ENCODE measurements at places on chromosomes 6 and 20. TPM values are rescaled to one million over a fixed set of nuclear protein-coding genes. Genes with fewer than 3 reads are reported as not detected.

GRCh38 chr20:23774081-23774480 is 23.3 kb upstream of the CST1 start:
- DNase-seq: no peak

DNA sequence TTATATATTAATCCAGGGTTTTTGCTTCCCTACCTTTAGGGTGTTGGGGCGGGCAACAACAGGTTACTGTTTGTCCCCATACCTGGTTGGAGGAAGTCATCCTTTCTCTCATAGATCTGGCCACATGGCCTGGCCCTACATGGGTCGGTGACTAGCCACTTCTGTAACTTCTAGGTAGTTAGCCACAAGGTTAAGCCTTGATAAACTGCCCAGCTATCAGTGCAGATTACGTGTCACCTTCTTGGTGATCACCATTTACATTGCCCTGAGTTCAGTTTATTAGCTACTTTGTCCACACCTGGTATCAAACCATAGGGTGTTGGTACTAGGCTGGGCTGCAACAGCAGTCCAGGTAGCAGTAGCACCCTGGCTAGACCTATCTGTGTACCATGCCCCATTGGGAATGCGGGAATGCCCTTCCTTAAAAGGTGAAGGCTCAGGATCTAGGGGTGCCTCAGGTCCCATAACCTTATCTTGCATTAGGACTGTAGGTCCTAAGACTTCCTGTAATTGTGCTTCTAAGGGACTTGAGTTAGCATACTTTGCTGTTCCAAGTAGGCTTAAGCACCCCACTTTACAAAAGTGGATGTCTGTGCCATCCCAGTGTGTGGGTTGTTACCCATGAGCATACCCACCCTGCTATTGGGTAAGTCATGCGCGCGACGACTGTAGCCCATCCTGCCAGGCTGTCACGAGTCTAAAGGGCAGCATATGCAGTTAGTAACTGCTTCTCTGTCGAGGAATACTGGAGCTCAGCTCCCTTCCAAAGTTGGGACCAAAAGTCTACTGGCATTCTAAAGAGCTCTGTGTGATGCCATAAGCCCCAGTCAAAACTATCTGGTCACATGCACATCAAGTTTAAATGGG is 5.2 kb downstream of the ZKSCAN3 start:
- peak; percentile 60 for DNase-seq

- no peak for DNase-seq
These were observed 40.3 kb upstream of the ARMH2 start for GRCh38 chr6:24838994-24839393.

DNA sequence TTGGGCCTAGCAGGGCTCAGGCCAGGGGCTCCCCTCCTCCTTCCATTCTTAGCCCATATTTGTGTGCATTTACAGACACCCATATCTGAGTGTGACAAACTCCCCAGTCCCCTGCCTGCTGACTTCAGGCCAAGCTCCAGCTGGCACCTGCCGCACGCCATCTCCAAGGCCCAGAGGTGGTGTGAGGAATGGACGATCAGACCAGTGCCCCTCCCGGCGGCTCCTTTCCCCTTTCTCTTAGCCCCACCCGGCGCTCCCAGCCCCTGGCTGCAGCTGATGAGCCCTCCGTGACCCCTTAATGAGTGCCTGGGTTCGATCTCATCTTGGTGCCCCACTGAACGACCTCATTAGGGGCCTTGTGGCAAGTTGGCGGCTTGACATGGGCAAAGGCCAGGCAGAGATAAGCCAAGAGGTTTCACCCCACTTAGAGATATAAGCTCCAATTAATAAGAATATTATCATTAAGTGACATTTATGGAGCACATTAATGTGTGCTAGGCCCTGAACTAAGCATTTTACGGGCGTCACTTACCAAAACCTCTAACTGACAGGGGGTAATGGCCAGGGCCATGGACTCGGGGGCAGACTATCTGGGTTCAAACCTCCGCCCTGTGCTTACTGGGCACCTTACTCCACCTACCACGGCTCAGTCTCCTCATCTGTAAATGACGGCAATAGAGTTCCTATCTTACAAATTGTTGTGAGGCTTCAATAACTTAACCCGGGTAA is 17.5 kb downstream of the ADA start:
- DNase-seq: no peak

CGA gene
- not detected for total RNA-seq

Measured in upper lobe of right lung (tissue), 1 donor.